Hair follicular keratinocyte (primary cell): ENCODE measurements at places on chromosomes 13 and 19. TPM values are rescaled to one million over a fixed set of nuclear protein-coding genes. Genes with fewer than 3 reads are reported as not detected.

The SHISA2 gene
- 5.0 and 7.2 TPM in 2 replicates for total RNA-seq

The VSTM2B gene
- not detected in 2 replicates for total RNA-seq

The LHB gene
- not detected in 2 replicates for total RNA-seq

The ZNF8 gene
- 2.4 and 4.3 TPM in 2 replicates for total RNA-seq

The LPAR6 gene
- 5.8 and 7.0 TPM in 2 replicates for total RNA-seq

The CPB2 gene
- not detected in 2 replicates for total RNA-seq

The ZNF304 gene
- 5.0 and 5.9 TPM in 2 replicates for total RNA-seq

The CUL4A gene
- 84.1 and 102 TPM in 2 replicates for total RNA-seq

The PSG7 gene
- not detected in 2 replicates for total RNA-seq

The EID2B gene
- 1.8 and 2.1 TPM in 2 replicates for total RNA-seq

The JAK3 gene
- 0.42 and 1.6 TPM in 2 replicates for total RNA-seq

The EMP3 gene
- 54.1 and 100.0 TPM in 2 replicates for total RNA-seq

The TNFAIP8L1 gene
- 3.7 and 6.6 TPM in 2 replicates for total RNA-seq

The PABPC3 gene
- 0.04 TPM in 1 of 2 replicates, not detected in the other for total RNA-seq

The POSTN gene
- total RNA-seq: 3.1 and 3.2 TPM in 2 replicates

The GAS6 gene
- total RNA-seq: 213 and 269 TPM in 2 replicates

The URAD gene
- total RNA-seq: not detected in 2 replicates

The PRTN3 gene
- total RNA-seq: not detected in 2 replicates

The RNF17 gene
- total RNA-seq: not detected in 2 replicates

The ZNF471 gene
- total RNA-seq: 0.80 and 1.9 TPM in 2 replicates

The ODAD3 gene
- not detected in 2 replicates for total RNA-seq

The TNFSF9 gene
- 31.5 and 32.5 TPM in 2 replicates for total RNA-seq

The NMRK2 gene
- not detected in 2 replicates for total RNA-seq

The CCDC122 gene
- total RNA-seq: 7.4 and 13.3 TPM in 2 replicates

The CD33 gene
- total RNA-seq: not detected in 2 replicates

The CYP2B6 gene
- not detected in 2 replicates for total RNA-seq

The TMEM59L gene
- not detected in 2 replicates for total RNA-seq

The C19orf44 gene
- total RNA-seq: 1.6 and 2.5 TPM in 2 replicates

The ZNF626 gene
- 6.9 and 7.3 TPM in 2 replicates for total RNA-seq

The RNASEH2B gene
- total RNA-seq: 28.3 and 30.3 TPM in 2 replicates

The WDR87 gene
- total RNA-seq: not detected in 2 replicates

The ZNF835 gene
- total RNA-seq: not detected in 2 replicates

The MEIOSIN gene
- not detected in 2 replicates for total RNA-seq

The PIAS4 gene
- 18.7 and 19.7 TPM in 2 replicates for total RNA-seq

The ERICH6B gene
- not detected in 2 replicates for total RNA-seq

The MYPOP gene
- 3.2 and 6.8 TPM in 2 replicates for total RNA-seq

The LIM2 gene
- not detected in 2 replicates for total RNA-seq
